ENCODE measurements at places on chromosomes 13 and 19.

- no peak for DNase-seq
Observed at GRCh38 chr19:5983367-5983955, 5.5 kb upstream of the RANBP3 start.

DNA sequence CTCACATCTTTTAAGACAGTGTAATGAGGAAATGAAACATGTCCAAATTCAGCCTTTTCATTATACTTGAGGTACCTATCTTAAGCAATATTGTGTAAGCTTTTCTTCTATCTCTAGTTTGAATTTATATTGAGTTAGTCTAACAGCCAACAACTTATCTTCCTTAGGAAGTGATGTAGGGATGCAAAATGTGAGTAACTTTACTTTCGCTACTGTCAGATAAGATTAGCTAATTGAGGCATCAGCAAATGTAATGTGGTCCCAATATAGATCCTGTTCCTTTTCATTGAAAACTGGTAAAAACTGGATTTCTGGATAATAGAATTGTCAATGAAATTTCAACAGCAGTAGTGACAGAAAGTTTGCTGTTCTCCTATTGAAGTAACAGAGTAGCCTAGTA, 902.2 kb downstream of the GPC5 start:
- DNase-seq, result no peak

GRCh38 chr13:25625414-25625813, 253.6 kb downstream of the ATP8A2 start:
- no peak for DNase-seq

GRCh38 chr13:50412046-50412617, 396.9 kb downstream of the KCNRG start:
- no peak for DNase-seq

GRCh38 chr13:104594806-104595205, 1528.6 kb upstream of the SLC10A2 start:
- DNase-seq, result no peak

GRCh38 chr19:1407528-1408299, at the start of gene DAZAP1:
TSS of gene DAZAP1 (plus strand) at chr19:1407586. CDS start at chr19:1407774, 188 bp downstream.
- DNase-seq, result no peak

DNA sequence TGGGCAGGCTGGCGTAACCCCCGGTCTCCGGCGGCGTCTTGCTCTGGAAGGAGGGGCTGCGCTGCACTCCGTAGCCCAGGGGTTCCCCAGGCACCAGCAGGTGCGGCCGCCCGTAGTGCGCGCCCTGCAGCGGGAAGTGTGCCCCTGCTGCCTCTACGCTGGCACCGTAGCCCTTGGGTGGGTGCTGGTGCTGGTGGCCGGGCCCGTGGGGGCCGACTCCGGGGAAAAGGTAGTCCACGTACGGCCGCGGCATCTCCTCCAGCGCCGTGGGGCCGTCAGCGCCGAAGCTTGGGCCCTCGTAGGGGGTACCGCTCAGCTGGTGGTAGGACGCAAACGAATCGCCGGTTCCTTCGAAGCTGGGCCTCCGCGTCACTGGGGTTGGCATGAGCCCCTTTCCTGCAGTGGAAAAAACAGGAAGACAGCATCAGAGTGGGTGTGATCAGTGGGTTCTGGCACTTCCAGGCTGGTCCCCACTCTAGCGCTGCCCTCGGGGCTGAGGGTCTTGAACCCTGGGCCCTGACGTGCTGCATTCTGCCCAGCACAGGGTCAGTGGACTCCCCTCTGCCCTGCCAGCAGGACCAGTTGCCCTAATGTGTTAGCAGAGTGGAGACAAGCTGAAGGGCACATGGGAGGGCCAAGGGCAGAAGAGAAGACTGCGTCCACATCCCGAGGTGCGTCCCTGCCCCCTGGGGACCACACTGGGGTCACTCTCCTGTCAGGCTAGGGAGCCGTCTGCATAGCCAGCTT, 72.3 kb downstream of the LATS2 start:
- DNase-seq, result no peak

DNA sequence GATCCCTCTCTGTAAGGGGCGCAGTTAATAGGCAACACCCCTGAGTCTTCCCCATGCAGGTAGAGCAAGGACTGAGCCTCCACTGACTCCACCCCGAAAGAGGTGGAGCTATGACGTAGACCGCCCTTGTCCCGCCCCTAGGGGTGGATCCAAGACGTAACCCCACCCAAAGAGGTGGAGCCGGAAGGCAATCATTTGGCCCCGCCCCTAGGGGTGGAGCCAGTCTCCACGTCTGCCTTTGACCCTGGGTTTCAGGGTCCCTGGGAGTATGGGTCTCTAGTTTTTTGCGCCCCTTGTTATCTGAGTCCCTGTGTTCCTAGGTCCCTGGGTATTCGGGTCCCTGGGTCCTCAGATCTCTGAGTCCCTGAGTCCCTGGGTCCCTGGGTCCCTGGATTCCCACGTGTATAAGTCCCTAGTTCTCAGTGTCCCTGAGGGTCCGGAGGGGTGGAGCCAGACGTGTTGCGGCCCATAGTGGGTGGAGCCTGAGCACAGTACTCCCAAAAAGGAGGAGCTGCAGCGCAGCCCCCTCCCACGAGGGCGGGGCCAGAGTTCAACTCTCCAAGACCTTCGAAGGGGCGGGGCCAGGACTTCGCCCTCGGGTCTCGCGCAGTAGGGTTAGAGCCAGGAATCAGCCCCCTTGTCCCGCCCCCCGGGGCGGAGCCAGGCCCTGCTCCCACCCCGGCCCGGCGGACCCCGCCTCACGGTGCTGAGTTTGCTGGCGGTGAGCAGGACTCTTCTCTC, 5.3 kb downstream of the DENND1C start:
- DNase-seq, result peak; percentile 64

- peak; percentile 70 for DNase-seq
Observed at GRCh38 chr13:108961542-108962125, 332.2 kb downstream of the MYO16 start.

DNA sequence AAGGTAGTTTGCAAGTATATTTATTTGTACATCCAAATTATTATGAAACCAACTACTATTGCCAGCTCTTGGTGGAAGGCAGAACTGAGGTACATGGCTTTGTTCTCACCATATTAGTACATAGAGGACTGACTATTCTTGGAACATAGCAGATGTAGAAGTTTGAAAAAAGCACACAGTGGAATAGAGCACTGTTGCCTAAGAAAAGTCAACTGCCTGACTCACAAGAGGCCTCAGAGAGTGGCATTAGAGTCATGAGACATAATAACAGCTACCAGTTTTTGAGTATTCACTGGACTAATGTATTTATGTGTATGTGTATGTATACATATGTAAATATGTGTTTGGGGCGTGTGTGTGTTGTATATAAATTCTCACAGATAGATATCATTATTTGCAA, 8.3 kb upstream of the PCDH20 start:
- no peak for DNase-seq

DNA sequence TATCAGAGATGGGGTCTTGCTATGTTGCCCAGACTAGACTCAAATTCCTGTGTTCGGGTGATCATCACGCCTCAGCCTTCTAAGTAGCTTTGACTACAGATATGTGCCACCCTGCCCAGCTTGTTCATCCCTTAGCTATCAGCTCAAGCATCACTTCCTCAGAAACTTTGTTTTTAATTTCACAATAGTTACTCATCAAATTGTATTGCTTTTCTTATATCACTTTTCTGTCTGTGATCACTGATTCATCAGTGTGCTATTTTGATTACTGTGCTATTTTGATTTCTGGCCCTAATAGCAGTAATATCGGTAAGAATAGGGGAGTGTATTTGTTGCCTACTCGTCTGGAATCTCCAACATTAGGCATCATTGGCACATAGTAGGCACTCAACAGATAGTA, 878.6 kb upstream of the PCDH20 start:
- DNase-seq, result no peak

- no peak for DNase-seq
Observed at GRCh38 chr13:59280297-59280696, 883.4 kb downstream of the DIAPH3 start.

DNA sequence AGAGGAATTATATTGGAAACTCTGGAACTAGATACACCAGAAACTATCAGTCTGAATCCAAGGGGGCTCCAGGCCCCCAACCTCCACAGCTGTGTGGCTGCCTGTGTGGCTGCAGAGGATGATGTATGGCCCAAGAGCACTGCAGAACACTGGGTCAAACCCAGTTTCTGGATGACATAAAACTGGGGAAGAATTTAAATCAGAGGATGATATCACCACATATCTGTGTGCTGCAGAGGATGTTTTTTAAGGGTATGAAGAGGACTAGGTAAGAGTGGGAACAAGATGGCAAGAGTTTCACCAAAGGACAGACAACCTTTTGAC, 226.4 kb downstream of the SUCLA2 start:
- no peak for DNase-seq

- peak; percentile 12 for DNase-seq
Observed at GRCh38 chr19:22052644-22053013, 345 bp downstream of the ZNF257 start.

DNA sequence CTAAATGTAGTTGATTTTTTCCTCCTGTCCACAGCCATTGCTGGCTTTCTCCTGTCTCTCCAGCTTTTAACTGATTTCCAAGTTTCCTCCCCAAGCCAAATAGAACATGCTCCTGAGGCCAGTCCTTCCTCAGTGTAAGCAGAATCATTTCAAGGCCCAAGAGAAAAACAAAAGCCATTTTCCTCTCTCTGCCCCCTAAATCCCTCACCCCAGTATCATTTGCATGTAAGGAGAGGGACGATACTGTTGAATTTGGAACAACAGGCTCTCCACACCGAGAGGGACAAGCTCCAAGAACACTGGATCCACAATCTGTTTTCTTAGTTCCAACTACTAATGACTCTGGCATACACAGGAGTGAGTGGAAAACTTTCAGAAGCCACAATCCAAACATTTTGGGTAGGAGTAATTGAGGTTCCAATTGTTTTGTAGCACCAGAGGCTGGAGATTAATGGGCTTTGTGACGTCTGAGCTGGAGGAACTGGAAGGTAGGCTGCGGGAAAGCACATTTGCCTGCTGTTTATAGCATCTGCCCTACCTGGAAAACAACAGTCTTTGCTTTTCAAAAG, 156.8 kb downstream of the FLT1 start:
- peak; percentile 49 for DNase-seq

DNA sequence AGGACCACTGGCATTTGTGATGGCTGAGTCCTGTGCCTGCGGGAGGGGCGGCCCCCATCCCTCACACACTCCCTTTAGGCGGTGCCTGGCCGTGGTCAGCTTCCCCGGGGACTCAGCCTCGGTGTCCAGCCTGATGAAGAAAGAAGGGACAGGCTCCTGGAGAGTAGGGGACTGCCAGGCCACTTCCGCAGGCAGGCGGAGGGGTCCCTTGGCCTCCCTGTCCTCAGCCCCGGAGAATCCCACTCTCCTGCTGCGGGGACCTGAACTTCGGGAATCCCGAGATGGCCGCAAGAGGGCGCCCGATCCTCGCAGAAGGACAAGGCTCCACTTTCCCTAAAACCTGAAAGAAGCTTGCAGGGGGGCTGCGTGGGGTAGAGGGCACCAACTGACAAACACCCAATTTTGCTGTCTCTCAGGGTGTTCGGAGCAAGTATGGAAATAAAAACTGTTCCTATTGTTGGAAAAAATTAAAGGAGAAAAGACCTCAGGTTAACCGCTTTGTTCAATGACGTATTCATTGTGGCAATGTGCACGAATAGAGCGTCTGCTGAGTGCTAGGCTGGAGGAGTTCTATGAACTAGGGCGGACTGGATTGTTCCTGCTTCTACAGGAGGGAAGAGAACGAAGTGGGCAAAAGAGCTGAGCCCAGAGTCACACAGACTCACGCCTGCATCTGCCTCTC, 297.3 kb downstream of the ZNF536 start:
- DNase-seq, result peak; percentile 65

DNA sequence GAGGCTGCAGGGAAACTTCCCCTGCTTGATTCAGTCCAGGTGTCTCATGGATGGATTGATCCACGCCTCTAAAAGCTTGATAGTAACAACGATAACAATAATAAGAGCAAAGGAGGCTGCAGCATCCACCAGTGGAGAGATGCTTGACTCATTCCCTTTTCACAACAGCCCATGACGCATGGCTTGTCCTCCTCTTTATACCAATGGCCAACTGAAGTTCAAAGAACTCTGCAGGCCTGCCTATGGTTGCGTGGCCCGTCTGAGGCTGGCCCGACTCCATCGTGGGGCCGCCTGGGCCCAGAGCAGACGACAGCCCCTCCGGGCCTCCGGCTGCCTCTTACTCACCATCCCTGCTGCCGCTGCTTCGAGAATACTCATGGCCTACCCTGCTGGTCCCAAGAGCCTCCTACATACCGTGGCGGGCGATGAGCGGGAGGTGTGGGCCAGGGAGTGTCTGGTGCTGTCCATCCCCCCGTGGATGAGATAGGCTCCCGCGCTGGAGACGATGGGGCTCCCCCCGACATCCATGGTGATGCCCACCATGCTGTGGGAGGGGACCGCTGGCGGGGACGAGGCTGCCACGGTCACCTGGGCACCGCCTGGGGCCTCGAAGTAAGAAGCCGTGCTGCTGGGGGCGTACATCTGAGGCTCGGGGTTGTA, 61.8 kb upstream of the RANBP3 start:
- DNase-seq, result no peak

DNA sequence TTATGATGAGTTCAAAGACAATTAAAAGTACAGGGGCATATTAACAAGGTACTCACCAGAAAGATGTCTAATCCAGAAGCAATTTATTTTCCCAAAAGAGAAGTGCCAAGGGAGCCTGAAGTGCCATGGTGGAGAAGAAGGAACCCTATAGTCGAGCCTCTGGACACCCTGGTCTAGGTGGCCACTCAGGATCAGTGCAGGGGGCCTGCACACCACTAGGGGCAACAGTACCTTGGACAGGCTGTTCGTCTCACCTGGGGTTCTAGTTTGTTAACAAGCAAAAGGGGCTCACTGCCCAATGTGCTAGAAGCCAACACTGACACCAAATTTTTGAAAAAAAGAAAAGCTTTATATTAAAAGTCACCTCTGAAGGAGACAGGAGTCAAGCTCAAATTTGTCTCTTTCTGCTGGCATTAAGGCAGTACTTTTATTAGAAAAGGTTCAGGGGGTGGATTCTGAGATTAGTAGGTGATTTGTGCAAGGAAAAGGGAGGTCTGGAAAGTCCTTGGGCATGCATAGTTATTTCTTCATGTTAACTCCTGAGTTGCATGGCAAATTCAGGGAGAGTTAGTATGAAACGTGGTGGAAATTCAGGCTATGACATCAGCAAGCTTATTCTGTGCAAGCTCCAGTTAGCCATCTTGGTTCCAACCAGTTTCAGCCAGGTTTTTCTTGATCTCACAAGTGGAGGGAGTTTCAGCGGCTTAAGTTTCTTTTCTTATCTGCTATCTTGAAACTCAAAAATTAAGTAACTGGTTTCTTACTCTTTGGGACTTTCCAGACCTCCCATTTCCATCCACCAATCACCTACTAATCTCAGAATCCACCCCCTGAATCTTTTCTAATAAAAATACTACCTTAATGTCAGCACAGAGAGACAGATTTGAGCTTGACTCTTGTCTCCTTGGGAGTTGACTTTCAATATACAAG, 884 bp upstream of the CBY2 start:
- no peak for DNase-seq
